ENCODE measurements at places on chromosomes 3 and 15.

DNA sequence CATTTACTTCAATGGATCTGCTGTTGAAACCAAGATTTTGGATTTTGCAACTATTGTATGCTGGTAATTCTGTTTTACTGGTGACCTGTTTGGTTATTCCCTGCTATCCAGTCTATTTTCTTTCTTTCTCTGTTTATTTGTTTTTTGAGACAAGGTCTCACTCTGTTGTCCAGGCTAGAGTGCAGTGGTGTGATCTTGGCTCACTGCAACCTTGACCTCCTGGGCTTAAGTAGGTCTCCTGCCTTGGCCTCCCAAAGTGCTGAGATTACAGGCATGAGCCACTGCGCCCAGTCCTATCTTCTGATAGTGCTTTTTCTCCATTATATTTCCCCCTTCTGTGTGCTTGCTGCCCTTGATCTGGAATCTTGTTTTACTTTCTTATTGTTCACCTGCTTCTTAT is 15.6 kb downstream of the USP13 start:
- no peak for DNase-seq

DNA sequence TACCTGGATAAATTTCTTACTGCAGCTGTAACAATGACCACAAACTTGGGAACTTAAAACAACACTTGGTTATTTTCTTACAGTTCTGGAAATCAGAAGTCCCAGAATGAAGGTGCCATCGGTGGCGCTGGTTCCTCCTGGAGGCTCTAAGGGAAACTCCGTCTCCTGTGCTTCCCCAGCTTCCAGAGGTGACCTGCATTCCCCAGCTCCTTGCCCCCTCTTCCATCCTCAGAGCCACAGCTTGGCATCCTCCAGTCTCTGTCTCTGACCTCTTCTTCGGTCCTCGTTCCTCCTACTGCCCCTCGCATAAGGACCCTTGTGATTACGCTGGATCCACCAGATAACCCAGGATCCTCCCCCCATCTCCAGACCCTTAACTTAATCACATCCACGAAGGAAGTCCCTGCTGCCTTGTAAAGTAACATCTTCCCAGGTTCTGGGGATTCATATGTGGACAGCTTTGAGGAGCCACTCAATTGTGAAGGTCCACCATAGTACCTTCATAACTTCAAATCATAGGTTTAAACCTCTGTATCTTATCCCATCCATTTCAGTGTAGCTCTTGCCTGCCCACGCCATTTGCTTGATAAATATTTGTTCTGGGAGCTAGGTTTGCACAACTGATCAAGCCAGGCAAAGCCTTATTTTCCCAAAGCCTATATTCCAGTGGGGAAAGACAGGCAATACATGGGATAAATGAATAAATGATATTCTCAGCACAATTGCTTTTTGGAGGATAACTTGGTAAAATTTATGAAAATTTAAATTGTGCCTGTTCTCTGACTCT is 34.8 kb downstream of the KLF15 start:
- no peak for DNase-seq

DNA sequence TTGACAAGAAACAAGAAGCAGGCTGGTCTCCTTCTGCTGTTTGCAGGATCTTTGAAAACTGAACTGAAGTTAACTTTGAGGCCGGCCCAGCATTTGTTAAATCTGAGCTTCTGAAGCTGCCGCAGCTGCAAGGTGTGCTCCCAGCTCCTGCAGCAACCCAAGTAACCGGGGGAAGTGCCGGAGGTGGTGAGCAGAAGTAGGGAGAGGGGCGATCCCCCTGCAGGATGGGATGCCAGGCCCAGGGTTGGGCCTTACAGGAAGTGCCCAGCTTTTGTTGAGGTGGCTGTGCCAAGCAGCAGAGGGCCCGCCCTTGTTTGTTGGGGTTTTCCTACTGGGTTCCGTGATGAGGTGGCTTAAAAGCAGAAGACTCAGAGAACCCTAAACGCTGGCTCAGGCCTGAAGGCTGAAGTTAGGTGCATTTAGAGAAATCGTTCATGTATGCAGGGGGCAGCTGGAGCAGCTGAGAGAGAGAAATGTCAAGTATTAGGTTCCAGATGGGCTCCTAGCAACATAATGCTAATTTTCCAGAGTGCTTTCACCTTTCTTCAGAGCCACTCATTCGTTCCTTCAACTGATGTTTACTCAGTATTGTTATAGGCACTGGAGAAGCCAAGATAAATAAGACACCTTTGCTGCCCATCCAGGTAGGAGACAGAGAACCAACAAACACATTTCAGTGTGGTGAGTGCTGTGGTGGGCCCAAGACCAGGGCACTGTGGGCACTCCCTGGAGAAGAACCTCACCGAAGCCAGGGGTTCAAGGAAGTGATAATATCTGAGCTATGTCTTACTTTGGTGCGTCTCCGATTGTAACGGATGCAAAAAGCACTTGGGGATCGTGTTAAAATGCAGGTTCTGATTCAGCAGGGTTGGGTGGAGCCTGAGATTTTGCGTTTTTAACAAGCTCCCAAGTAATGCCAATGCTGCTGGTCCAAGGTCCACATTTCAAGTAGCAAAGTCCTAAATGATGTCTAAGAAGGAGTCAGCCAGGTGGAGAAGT is 42.2 kb upstream of the PLCL2 start:
- peak; percentile 62 for DNase-seq

- no peak for DNase-seq
These were observed 45.6 kb downstream of the DMXL2 start for GRCh38 chr15:51576911-51577500.

DNA sequence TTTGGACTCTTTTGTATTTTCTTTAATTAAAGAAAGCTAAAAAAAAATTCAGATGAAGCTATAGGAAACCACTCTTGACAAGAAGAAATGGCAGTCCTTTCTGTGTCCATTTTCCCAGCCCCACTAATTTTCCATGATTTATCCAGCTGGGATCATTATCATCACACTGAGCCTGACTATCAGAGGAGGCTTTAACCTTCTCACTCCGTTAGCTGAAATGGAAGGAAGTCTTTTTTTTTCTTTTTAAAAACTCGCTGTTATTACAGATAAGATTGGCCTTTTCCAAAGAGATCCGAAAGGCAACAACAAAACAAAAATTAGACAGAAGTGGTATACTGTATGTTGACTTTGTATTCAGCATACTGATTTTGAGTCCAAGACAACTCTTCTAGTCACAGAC is 366.2 kb upstream of the ROPN1 start:
- DNase-seq, result no peak

DNA sequence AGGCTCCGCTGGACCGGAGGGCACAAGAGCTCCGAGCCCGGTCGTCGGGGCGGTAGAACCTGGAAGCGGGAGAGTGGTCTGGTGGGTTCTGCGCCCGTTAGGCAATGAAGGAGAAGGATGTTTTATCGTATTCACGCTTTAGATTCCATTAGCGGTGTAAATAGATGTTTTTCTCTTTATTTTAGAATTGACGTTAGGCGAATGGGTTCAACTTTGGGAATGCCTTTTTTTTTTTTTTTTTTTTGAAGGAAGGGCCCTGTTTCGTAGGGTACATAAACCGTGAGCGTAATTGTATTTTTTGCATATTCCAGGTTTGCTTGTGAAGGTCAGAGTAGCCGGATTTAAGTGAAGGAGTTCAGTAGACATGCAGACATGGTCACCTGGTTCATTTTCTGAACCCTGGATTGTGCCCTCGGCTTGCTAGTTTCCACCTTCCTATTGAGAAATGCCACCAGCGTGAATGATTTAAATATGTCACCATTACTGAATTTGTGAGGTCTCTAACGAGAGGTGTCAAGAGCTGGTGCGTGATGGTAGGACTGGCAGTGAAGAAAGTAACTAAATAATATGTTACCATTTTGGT is 808 bp downstream of the RBM6 start:
- no peak for DNase-seq

DNA sequence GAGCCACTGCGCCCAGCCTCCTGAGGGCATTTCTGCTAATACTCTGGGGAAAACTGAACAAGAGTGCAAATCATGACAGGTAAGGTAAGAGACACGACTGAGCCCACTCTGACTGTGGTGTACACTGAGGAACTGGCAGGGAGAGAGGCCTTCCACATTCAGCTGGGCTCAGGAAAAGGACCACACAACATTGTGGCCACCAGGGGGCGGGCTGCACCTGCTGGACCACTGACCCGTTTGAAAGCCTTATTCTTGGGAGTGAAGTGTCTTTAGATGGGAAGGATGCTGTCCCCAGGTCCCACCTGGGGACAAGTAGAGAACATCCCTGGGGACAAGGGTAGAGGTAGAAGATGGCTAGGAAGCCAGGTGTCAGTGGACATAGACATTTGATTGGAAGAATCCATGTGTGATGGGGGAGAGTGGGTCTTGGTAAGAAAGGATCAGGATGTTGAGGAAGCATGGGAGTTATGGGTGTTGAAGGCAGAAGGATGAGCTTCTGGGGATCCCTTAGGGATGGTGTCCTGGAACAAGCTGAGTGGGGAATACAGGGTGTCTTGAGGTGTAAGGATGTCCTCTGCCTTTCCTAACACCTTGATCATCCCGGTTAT is 6.2 kb upstream of the CTDSPL start:
- peak; percentile 23 for DNase-seq

GRCh38 chr3:69413551-69414207 is 27.8 kb upstream of the FRMD4B start:
- no peak for DNase-seq

- DNase-seq, result no peak
These were observed 544 bp upstream of the TIMMDC1 start for GRCh38 chr3:119497820-119498185.

- no peak for DNase-seq
These were observed 2.8 kb upstream of the CD47 start for GRCh38 chr3:108093616-108094015.

DNA sequence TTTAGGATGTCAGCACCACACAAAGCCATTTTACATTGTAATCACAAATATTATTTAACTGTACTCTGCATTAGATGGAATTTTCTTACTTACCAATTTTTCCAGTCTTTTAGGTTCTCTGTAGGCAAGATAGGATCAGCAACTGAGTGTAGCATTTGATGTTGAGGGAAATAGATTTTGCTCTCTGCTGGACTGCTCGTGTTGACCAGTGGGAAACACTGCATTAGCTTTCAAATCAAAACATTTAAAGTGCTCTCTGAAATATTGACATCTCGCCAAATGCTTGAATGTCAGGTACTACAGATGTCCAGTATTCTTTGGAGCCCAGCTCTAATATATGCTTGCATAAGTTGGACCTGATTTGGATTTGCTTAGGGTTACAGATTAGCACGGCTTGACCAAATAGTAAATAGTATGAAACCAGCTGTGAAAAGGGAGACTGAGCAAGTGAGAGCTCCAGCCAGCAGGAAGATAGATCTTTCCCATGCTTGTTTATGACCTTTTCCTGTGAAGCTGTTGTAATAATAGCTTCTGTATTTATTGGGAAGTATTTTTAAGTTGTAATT is 29.5 kb downstream of the P2RY14 start:
- no peak for DNase-seq

DNA sequence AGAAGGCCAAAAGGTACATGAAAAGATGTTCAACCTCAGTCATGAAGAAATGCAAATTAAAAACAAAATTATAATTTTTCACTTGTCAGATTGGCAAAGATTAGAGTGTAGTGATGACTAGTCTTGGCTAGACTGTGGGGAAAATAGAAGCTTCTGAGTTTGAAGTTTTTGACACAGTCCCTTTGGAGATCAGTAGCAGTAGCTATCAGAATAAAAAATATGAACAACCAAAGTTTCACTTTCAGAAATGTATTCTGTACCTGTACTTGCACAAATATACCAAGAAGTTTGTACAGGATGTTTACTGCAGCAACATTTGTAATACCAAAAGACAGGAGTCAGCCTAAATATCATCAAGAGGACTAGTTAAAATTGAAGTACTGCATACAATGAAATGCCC is 14.1 kb downstream of the ATP2C1 start:
- no peak for DNase-seq

DNA sequence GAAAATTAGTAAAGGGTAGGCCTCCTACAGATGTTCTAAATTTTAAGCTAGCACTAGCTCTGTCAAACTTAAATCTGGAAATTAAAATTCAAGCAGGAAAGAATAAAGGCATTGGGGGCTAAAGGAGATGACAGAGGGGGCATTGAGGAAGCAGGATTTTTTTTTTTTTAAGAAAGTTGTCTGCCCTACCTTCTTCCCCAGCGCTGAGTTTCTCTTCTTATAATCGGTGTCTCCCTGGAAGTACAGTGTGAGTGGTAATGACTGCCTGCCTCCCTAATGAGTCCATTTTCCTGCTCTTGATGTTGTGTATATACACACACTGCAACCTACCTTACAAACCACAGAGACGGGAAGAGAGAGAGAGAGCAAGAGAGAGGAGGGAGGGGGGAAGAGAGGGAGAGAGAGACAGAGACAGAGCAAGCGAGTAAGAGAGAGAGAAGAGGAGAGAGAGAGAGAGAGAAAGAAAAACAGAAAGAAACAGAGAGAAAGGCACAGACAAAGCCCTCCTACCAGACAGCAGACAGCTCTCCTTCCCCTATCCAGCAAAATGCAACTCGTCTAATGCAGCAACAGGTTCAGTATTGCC is 47.0 kb downstream of the ZBTB20 start:
- DNase-seq, result peak; percentile 20

GRCh38 chr3:63022114-63022513 is 146.9 kb upstream of the CADPS start:
- DNase-seq, result no peak

DNA sequence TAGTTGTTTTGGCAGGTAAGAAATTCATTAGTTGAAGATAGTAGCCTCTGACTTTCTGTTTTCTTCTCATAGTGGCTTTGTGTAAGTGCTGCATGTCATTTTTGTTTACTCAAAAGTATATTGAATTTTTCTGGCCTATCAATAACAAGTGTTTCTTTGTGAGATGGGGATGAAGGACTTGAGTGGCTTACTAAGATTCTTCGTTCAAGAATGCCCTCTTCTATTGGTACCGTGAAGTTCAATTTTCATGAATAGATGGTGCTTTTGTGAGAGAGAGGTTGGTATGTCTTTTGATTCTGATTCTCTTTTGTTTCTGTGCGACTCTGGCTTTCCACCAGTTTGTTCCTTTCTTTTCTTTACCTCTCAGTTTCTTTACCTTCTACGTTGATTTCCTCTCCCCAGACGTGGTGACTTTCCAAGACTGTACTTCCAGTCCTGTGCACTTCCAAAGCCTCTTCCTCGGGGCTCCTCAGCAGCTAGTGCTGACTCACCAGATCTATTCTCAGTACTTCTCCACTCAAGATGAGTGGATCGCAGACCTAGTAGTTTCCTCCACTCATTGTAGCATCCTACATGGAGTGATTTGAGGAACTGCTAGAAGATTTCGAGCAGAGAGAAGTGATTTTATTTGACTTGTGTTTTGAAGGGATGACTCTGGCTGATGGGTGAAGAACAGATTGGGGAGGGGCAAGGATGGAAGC is 82.0 kb upstream of the EPHB3 start:
- no peak for DNase-seq

GRCh38 chr15:91950631-91951329 is 97.3 kb downstream of the SLCO3A1 start:
- DNase-seq, result no peak

- DNase-seq, result peak; percentile 25
These were observed 777 bp downstream of the LOXL1 start for GRCh38 chr15:73927003-73927475.

Data from T-helper 22 cell (primary cell).